ENCODE measurements at places on chromosomes 7 and 10. TPM values are rescaled to one million over a fixed set of nuclear protein-coding genes. Genes with fewer than 3 reads are reported as not detected.

GRCh38 chr10:3119796-3120459, 52.6 kb downstream of the PFKP start:
- DNase-seq: no peak

- DNase-seq: peak; percentile 91
These were observed 37.4 kb upstream of the DUSP5 start for GRCh38 chr10:110460111-110460809.

DNA sequence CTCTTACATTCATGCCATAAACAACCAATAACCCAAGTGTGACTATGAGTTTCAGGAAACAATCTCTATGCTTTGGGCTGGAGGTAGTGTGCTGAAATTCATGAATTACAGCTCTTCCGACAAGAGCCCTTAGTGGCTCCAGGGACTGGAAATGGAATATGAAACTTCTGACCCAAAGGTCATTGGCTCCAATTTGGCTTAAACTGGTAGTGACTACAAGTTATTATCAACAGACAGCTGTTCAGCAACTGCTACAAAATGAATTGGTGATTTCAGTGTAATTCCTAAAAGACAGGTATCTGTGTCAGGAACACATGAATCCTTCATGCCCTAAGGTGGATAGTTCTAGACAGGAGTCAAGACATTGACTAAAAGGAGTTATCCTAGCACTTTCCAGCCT, 745.4 kb downstream of the PHTF2 start:
- DNase-seq: no peak

GBX1 gene
- not detected for total RNA-seq

DNA sequence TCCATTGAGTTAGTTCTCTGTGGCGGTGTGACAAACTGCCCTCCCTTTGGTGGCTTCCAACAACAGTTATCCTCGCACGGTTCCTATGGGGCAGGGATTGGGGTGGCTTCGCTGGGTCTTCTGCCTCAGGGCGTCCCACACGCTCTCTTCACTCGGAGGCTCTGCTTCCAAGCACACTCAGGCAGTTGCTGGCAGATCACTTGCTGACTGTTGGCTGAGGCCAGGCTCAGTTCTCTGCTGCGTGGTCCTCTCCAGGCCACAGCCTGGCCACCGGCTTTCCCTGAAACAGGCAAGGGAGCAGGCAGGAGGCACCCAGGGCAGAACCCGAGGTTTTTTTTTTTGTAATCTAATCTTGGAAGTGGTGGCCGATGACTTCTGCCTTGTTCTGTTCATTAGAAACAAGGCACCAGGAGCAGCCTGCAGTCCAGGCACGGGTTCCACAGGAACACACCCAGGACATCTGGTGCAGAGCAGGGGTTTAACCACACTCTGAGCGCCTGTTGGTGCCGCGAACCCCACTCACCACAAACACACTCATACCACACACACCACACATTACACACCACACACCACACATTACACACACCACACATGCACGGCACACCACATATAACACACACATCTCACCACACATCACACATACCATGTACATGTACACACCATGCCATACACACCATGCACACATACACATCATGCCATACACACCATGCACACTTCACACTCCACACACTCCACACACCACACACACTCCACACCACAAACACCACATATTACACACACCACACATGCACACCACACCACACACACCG, 112.2 kb downstream of the PTPN20 start:
- DNase-seq: no peak

HOXA10 gene
- 22.1 TPM for total RNA-seq

CPA2 gene
- total RNA-seq: not detected

VGF gene
- total RNA-seq: 0.14 TPM

- no peak for DNase-seq
These were observed 250.2 kb downstream of the ELFN1 start for GRCh38 chr7:1920266-1920681.

GRCh38 chr10:110017052-110017451, 9.3 kb downstream of the ADD3 start:
- DNase-seq: no peak

C10orf105 gene
- not detected for total RNA-seq

DNA sequence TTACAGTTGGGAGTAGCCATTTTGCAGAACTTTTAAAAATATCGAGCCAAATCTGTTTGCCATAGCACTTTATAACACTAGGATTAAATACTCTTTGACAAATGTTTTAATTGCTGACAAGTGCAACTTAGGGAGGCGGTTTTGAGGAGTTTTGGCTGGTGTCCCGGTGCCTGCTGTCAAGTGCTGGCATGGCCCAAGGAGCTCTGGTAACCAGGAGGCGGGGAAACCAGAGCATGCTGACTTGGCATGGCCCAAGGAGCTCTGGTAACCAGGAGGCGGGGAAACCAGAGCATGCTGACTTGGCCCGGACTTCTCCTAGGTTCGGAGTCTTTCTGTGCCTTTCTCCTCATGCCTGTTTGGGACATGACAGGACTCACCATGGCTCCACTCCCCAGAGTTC, 30.8 kb upstream of the ZNF32 start:
- DNase-seq: no peak

GRCh38 chr10:59793919-59794318, 40.7 kb upstream of the MRLN start:
- peak; percentile 63 for DNase-seq

DNA sequence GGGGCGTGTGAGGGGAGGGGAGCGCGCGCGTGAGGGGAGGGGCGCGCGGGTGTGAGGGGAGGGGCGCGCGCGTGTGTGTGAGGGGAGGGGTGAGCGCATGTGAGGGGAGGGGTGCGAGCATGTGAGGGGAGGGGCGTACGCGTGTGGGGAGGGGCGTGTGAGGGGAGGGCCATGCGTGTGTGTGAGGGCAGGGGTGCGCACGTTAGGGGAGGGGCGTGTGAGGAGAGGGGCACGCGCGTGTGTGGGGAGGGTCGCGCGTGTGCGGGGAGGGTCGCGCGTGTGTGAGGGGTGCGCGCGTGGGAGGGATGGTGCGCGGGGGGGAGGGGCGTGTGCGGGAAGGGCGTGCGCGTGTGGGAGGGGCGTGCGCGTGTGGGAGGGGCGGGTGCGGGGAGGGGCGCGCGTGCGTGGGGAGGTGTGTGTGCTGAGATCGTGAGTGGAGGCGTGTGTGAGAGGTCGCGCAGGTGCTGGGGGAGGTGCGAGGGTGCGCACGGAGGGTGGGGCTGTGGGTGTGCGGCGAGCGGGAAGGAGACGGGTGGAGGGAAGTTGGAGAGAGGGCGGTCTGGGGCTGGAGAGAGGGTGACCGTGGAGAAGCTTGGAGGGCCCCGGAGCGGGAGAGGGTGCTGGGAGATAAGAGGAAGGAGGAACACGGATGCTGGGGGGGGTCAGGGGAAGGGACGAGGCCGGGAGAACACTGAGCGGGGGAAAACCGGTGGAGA, 19.7 kb downstream of the MXI1 start:
- peak; percentile 37 for DNase-seq

- DNase-seq: no peak
These were observed 186.2 kb downstream of the MACC1 start for GRCh38 chr7:20030915-20031362.

LIPK gene
- total RNA-seq: not detected

- no peak for DNase-seq
These were observed 180.4 kb downstream of the EXOC4 start for GRCh38 chr7:133433165-133433812.

DNA sequence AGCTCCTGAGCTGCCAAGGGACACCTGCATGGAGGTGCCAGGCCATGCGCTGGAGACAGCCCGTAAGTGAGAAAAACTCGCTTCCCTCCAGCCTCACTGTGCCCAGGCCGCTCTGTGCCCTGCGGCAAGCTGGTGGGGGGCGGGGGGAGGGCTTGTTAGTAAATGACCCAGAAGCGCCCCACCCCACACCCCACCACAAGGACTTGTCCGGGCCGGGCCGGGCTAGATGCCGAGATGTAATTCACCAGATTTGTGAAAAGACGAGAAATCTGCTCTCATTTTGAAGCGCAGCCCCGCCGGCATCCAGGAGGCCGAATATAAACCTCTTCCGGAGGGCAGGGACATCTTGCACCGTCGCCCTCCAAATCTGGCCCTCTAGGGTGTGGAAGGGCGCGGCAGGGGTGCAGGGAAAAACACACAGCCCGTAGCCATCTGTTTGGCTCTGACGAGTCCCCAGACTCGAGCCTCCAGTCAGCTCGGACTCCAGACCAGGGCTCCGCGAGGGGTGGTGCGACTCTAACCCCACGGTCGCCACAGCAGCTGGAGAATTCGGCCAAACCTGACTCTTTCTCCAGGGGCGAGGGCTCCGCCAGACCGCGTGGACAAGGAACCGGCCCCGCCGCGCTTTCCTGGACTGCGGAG, 14.8 kb downstream of the TLX1 start:
- DNase-seq: no peak

DNA sequence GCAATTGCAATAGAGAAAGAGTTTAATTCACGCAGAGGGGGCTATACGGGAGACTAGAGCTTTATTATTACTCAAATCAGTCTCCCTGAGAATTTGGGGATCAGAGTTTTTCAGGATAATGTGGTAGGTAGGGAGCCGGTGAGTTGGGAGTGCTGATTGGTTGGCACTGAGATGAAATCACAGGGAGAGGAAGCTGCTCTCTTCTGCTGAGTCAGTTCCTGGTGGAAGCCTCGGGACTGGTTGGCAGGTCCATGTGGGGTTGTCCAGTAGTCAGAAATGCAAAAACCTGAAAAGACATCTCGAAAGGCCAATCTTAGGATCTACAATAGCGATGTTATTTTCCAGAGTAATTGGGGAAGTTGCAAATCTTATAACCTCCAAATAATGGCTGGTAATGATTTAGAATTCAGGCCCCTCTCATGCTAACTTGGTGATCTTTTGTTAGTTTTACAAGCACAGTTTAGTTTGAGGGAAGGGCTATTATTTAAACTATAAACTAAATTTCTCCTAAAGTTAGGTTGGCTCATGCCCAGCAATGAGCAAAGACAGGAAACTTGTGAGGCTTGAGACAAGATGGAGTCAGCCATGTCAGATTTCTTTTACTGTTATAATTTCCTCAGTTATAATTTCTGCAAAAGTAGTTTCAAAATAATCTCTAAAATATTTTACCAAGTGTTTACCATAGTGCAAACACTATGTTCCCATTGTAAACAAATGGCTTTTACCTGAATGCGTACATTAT, 39.4 kb upstream of the SLC25A13 start:
- no peak for DNase-seq

- DNase-seq: no peak
These were observed 243.8 kb downstream of the GLI3 start for GRCh38 chr7:41992881-41993867.

DNA sequence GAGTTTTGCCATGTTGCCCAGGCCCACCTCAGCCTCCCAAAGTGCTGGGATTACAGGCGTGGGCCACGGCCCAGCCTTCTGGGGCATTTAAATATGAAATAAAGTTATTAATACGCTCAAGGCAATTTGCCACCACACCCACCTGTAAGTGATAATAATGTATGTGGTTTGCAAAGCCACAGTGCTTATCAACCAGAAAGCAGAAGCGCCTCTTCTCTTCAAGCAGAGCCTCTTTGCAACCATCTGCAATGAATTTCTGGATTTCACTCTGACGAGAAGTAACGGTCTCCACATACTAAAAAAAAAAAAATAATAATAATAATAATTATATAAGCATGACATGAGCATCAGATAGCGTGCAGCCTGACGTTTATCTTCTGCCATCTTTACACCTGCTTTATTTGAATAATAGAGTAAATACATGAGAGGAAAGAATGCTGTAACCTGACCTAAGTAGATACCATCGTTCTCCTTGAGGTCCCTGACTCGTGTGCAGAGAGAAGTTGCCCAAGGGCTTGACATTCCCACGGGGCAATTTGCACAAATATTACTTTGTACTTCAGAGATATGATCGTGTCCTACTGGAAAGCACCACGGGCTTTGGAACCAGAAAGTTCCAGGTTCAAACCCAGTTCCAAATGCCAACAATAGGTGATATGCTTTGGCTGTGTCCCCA, 34.0 kb downstream of the BRI3 start:
- DNase-seq: no peak

DNA sequence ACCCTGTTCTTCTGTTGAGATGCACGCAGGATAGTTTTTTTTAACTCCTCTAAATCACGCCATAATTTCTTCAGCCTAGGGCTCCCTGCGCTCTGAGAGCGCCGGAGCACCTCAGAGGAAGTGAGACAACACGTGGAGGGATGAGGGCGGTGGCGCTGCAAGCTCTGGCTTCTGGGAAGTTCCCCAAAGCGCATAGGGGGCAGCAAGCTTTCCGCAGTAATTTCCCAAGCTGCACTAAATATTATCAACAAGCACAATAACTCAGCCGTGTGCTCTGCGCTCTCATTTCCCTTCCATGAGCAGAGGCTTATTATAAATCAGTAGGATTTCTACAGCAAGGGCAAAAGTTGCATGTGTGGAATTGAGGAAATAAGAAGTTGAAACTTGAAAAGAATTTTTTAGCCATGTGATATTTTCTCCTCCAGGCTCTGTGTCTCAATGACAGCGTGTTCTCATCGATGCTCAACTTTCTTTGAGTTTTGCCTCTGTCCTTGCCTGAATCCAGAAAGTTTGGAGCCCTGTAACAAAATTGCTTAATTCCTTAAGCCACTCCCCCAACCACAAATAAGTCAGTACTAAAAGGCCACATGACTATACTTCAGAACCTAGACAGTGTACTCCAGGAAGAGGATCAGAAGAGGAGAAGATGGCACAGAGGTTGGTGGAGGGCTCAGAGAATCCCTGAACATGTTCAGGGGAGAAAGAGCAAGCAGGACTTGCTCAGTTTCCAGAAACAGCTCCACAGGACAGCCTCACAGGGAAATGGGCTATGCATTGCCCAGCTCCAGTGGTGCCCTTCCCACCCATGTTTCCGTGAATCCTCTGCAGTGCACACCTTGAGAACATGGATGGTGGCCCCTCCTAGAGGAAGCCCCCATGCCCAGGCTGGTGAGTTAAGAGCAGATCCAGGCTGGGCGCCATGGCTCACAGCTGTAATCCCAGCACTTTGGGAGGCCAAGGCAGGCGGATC, 221.5 kb upstream of the GHITM start:
- no peak for DNase-seq

- DNase-seq: no peak
These were observed 942 bp upstream of the KIAA1217 start for GRCh38 chr10:24207781-24208611.

GRCh38 chr7:29555061-29555460, 8.6 kb upstream of the PRR15 start:
- no peak for DNase-seq

DNA sequence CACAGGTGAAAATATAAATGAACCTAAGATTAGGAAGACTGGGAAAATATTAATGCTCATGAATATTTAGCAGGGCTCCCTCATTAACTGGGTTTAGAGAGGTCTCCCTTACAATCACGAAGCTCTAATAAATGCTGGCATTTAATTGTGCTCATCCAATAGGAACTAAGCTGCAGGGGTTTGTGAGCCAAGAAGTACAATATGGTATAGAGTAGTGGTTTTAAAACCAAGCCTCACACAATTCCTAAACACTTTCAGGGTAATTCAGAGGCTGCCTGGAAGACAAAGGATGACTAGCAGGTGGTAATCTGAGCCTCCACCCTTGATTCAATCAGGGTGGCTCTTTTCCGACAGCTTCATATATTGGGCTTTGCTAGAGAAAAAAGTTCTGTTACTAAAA, 103.3 kb downstream of the GPAM start:
- DNase-seq: no peak

GRCh38 chr10:71766717-71767419, 6.5 kb downstream of the VSIR start:
- peak; percentile 96 for DNase-seq

- DNase-seq: no peak
These were observed 107.4 kb downstream of the EEPD1 start for GRCh38 chr7:36260481-36260880.

GRCh38 chr10:72272689-72273409, 875 bp upstream of the DDIT4 start:
- DNase-seq: peak; percentile 92
